NCI-H446 treated with DMSO at 0.1 percent for 48 hours (cell line): ENCODE measurements at places on chromosomes 13 and 19.

DNA sequence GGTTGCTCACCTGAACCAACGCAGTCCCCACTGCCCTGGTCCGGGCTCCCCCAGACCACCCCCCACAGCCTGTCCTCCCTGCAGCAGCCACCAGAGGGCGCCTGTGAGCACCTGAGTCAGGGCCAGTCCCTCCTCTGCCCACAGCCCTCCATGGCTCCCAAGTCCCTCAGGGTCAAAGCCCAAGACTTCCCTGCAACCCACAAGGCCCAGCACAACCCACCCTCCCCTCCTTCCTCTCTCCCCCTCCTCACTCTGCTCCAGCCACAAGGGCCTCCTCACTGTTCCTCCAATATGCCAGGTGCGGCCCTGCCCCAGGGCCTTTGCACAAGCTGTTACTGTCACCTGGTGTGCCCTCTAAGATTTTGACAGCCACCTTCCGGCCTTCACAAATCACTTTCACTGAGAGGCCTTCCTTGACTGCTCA is 10.9 kb downstream of the GNA15 start:
- DNase-seq = no peak

DNA sequence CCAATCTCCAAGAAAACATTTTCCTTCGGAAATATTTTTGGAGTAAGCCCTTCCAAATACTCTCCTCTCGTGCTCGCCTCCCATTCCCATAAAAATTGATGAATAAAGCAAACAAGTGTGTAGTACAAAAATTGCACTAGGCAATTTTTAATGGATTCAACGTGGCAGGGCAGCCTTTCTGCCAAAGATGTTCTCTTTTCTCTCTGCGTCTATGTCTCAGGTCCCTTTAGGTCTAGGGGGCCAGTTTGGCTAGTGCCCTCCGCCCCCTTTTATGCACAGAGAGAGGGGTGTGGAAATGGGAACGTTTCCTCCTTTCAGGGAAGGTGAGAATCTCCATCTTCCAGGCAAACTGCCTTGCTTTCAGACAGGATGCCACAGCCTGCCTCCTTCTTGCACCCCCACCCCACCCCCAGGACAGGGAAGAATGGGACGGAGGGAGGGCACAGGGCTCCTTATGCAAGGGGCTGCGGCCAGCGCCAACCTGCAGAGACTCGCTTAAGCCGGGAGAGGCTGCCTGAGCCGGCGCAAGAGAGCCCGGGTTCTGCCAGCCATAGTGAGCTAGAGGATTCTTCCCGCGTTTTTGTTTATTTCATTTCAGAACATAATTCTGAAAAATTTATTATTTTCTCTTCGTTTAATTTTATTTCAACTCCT is 2.7 kb upstream of the ZIC2 start:
- DNase-seq = no peak

GRCh38 chr13:73138276-73138637 is 79.5 kb downstream of the KLF5 start:
- no peak for DNase-seq

DNA sequence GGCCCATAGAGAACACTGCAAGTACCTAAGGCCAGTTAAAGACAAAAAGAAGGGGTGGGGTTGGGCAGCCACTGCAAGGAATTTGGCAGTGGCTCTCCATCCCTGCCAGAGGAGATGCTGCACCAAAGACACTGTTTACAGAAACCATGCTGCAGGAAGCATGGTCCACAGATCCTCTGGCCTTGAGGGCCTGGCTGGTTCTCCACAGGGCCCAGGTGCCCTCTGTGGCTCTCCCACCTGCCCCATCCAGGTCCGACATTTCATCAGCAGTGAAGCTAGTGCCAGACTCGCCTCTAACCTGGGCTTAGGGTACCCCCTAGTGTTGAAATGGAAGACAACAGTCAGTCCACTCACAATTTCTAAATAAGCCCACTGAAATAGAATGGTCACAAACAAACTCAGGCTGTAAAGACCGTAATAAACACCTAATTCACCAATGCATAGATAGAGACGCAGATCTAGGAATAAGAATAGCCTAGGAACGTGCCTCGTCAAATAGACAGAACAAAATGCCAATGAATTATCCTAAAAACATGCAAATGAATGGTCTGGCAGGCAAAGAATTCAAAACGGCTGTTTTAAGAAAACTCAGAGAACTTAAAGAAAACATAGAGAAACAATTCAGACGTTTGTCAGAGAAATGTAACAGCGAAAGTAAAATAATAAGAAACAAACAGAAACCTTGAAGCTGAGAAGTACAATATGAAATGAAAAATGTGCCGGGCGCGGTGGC is 23.3 kb downstream of the LYPD4 start:
- DNase-seq = no peak

DNA sequence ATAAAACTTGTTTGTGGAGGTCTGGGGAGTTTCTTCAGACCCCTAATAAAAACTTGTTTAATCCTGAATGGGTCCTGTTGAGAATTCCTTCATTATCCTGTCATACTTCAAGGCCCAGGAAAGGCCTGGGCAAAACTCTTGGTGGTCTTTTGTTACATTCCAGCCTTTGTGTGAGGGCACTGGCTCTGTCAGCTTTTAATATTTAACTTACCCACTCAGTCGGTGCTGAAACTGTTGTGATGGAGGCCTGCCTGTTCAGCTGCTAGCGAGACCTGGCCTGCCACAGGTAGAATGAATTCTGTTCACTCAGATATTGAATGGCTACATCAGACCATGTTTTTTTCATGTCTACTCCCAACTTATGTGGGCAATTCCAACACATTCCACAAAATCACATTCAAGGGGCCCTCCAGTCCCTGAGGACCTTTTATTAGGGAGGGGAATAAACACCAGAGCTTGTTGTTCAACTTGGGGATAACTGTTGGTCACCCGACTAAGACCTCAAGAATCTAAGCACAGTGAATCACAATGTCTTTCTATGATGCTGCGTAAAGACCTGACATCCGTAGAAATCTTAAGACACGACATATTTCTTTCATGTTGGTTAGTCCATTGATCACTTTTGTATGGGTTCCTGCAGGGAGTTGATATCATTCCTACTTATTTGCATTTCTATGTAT is 12.5 kb downstream of the NLRP8 start:
- no peak for DNase-seq
